Hematopoietic multipotent progenitor cell treated with erythropoietin and hydrocortisone succinate and interleukin-3 and kit ligand, for 15 days (in vitro differentiated cells): ENCODE measurements at places on chromosomes 2 and 18.

- DNase-seq = no peak
These were observed 21.9 kb downstream of the ASXL2 start for GRCh38 chr2:25856377-25856776.

GRCh38 chr18:23498117-23498516, 5.2 kb upstream of the RMC1 start:
- no peak for DNase-seq

DNA sequence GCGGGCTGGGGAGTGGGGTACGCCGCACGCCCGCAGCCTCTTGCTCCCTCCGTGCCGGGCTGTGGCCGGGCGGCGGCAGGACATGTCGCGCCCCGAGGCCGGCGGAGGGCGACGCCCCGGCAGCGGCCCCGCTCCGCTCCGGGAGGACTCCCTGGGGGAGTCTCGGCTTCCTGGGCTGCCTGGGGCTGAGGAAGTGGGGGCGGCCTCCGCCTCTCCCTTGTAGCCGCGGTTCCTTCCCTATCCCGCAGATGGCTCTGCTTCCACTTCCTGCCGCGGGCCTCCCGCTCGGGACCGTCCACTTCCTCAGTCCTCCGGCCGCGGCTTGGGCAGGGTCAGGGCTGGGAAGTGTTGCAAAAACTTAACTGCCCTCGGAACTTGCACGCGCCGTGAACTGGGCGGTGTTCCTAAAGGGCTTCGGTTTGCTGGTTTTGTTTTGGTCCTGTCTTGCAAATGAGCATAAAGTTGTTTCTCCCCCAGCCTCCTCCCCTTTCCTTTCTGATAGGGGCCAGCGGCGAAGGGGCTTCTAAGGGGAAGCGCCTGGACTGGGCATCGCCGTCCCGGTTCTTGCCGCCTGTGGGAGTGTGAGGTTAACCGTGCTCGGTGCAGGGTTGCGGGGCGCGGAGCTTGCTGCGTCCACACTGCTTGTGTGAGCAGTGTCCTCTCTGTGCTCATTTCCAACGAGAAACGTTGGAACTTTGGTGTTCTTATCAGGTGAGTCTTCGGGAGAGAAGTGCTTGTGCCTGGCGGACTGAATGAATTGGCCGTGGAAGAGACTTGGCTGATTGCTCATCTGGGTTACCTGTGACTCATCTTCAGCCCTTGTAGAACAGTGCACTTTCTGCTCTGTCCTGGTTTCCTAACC, 600 bp downstream of the RALB start:
- DNase-seq = no peak

- no peak for DNase-seq
These were observed 12.1 kb upstream of the ALLC start for GRCh38 chr2:3645745-3646389.

- DNase-seq = no peak
These were observed 97.2 kb upstream of the NXPH2 start for GRCh38 chr2:138877421-138877820.

DNA sequence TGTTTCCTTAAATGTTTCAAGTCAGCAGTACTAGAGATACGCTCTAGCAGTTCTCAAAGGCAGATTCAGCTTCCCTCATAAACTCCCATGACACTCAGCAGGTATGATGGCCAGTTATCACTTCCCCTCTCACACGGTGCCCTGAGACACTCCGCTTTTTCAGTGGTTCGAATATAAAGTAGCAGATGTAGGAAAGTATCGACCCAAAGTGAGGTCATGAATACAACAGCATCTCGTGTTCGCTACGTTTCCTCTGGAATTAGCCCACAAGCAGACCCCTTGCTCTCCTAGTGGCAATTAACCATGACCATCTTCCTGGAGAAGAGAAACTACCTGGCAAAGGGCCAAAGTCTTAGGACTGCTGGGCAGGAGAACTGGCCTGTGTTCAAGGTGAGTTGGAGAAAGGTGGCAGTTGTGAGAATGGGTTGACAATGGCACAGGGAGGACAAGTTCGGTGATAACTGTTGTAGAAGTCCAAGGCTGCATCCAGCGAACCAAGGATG, 9.3 kb upstream of the AGBL5 start:
- no peak for DNase-seq

DNA sequence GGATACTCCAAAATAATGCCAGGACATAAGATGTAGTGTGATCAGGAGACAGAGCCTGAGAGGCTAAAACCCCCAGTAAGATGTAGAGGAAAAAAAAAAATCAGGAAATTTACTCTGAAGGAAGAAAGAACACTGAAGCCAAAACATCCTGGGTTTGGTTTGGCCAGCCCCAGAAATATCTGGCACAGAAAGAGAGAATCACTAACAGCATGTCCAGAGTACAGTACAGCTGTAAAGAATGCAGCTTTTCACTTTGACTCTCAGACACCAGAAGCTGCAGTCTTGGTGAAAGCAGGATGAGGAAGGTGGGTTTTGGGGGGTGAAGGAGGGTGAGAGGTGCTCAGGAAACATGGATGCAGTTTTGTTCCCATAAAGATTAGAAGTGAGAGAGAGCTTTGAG, 1577.7 kb upstream of the ACVR2A start:
- DNase-seq = no peak

DNA sequence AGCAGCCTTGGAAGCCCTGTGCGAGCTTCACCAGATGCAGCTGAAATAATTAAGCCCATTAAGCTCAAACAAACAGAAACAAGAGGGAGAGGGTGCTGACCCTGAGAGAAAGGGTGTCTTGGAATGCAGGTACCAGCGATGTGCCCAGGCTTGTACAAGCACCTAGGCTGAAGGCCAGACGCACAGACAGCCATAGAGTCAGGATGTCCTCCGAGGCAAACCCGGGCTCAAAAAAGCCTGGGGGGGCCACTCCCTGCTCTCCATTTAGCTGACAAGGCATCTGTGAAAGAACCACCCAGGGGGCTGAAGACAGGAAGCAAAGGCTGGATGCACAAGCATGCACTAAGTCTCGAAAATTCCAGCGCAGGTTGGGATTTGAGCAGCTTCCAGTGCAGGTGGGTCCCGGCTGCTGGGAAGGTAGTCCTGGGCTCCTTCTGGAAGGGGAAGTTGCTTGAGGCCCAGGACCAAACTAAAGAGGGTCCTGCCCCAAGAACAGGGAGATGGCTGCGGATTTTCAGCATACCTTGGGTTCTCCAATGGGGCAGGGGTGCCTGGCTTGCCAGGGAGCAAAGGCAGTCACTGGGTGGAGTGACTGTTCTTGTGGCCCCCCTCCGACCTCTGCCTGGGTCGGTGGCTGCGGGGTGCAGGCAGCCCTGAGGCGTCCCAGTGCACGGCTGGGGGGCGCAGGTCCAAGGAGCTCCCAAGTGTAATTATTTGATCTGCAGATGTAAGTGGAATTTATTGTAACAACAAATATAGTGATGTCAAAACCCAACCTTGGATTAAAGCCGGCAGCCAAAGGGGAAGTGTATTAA, 5.9 kb downstream of the GBX2 start:
- DNase-seq = no peak

DNA sequence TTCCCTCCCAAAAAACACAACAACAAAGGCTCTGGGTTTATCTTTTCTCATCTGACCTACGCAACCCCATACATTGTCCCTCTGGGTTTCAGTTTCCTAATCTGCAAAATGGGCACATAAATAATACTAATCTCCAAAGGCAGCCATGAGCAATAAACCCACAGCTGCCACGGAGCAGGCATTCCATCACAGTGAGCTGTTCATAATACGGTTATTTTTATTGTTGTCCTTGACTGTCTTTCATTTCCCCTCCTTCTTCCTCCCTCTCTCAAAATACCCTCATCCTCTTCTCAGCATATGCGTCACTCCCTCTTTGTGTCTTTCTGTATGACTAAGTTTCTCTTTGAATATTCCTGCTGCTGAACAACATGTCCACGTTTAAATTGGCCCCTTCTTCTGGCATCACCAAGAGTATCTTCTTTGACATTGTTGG, 129.8 kb upstream of the CAB39 start:
- DNase-seq = no peak

DNA sequence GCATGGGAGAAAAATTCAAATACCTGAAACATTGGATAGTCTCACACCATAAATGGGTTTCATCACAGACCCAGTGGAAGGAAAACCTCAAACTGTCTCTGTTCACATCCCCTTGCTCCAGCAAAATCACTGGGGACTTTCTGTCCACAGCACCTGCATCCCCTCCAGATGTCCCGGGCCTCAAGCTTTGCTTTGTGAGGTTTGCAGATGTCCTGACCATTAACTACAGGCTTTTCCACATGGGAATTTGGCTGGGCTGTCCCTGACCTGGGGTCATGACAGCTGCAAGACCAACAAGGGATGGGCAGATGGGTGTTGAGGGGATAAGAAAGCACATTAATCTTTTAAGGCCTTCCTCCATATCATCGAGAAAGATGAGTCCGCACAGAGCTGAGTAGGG, 427.9 kb downstream of the TXNL1 start:
- no peak for DNase-seq

GRCh38 chr2:190634381-190634780, 14.5 kb upstream of the NAB1 start:
- DNase-seq = no peak

GRCh38 chr2:20677301-20678085, 10.5 kb downstream of the GDF7 start:
- no peak for DNase-seq

GRCh38 chr2:59936048-59936447, 617.4 kb downstream of the BCL11A start:
- no peak for DNase-seq

DNA sequence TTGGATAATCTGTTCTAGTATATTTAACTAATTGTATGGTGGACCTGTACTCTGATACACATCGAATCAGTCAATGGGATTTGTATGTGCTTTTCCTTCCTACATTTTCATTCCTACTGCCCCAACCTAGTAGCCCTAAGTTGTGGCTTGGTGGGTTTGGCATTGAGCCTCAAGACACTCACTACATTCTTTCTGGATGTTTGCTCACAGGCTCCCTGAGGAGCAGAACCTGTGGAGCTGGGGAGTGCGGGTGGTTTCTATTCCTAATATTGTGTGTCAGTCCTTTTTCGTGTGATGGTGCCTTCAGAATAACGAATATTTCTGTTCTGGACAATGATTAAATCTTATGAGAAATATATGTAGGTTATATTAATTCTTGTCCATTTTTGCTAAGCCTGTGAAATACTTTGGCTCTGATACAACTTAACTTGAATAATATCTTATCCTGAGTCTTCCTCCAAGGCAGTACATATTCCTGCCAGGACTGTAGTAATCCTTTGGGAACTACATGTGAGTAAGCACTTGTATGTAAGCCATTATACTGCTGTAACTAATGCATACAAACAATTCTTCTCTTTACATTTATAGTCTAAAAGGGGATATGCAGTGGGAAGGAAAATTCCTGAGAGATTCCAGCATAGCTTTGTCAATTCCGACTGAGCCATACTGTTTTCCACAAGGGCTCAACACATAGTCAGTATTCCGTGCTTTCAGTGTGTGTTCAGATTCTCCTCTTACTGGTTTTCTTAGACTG, 150.6 kb downstream of the AGPS start:
- DNase-seq = no peak

GRCh38 chr18:63606526-63606925, 19.4 kb downstream of the SERPINB13 start:
- no peak for DNase-seq

DNA sequence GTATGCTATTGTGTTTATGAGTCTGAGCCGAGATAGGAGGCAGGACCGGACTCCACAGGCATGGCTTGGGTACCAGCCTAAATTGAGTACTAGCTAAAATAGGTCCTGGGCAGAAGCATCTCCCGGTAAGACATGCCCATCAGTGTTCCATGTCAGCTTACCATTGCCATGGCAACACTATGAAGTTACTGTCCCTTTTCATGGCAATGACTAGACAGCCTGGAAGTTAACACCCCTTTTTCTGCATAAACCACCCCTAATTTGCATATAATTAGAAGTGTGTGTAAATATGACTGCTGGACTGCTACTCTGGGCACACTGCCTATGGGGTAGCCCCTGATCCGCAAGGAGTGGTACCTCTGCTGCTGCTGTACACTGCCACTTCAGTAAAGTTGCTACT, 1005.1 kb upstream of the FAM98A start:
- no peak for DNase-seq

DNA sequence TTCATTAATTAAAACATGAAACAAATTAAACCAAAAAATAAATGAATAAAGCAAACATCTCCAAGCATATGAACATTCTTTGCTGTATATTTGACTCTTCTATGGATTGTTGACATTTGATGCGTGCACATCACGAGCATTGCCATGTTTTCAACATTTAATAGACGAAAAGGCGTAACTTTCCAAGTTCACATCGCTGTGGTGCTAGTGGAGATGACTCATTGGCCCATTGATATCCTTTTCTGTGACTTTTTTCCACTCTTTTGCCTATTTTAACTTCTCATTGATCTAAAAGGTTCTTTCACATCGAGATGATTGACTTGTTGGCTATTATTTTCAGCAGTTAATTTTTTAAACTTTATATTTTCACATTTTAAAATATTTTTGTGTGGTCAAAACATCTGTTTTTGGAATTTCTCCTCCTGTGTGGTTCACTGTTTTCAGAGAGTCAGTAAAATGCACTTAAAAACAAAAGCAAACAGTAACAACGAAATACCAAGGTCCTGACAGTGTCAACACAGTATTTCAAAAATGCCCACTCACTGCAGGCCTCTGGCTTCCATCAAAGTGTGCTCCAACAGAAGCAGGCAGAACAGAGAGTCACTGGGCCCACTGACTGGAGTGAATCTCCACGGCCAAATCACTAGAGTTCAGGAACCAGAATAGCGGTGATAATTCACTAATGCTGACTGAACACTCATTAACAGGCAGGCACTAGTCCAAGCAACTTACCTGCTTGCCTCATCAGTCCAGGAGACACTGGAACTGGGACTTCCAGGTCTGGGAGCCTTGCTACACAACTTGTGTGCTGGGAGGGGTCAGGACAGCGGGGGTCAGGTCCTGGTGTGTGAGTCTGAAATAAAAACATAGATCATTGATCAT, 372.2 kb upstream of the SMIM21 start:
- no peak for DNase-seq

DNA sequence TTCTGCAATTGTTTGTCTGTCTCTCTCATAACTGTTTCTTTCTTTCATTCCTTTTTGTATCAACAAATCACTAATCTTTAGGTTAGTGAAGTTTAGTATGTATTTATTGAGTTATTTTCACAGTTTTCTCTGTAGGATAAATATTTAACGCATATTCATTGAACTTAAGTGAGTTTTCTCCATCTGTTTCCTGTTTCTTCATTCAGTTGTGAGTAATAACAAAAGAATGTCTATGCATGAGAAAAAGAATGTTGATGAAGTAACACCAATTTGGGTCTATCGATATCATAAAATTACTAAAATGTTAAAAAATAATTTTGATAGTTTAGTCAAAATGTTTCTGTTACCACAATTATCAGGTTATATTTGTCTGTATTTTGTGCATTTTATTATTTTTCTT, 948.0 kb downstream of the DSC3 start:
- DNase-seq = no peak

GRCh38 chr2:70957798-70958197, 20.6 kb upstream of the ANKRD53 start:
- DNase-seq = no peak

GRCh38 chr2:47506436-47506835, 103.5 kb downstream of the MSH2 start:
- DNase-seq = no peak

GRCh38 chr2:60678551-60678950, 77.5 kb upstream of the PAPOLG start:
- DNase-seq = no peak
